Activated CD8-positive, alpha-beta T cell treated with anti-CD3 and anti-CD28 coated beads, Interleukin-2, amount 10 ng/mL, durations not matched to agents 7 days and 5 days (primary cell): ENCODE measurements at places on chromosomes 3 and 15. TPM values are rescaled to one million over a fixed set of nuclear protein-coding genes. Genes with fewer than 3 reads are reported as not detected.

The CPOX gene
- 63.8 TPM for total RNA-seq

The GOLGA8K gene
- total RNA-seq = not detected

The CLDN11 gene
- not detected for total RNA-seq

The NANOGP8 gene
- not detected for total RNA-seq

The MINAR1 gene
- total RNA-seq = 0.71 TPM

The CDV3 gene
- total RNA-seq = 195 TPM

The SCN11A gene
- not detected for total RNA-seq

The CACNA2D3 gene
- total RNA-seq = not detected

The UCN2 gene
- total RNA-seq = not detected

The AGTR1 gene
- total RNA-seq = not detected

The SAXO2 gene
- 2.0 TPM for total RNA-seq

The CELSR3 gene
- 19.5 TPM for total RNA-seq

The DAG1 gene
- total RNA-seq = 19.7 TPM
